ENCODE measurements at places on chromosomes 2 and 18. TPM values are rescaled to one million over a fixed set of nuclear protein-coding genes. Genes with fewer than 3 reads are reported as not detected.

GRCh38 chr2:224410946-224411561, 9.1 kb upstream of the FAM124B start:
- no peak overlapping the region for H3K4me3 ChIP-seq
- H3K27me3 ChIP-seq: no peaks in the 10 kb centered on the region
- peaks cover 11% of the 10 kb centered on the region for H3K4me1 ChIP-seq
- H3K36me3 ChIP-seq: no peaks in the 10 kb centered on the region
- DNase-seq: no peak

The AFF3 gene
- 4.9 TPM for total RNA-seq

The CRIM1 gene
- 35.0 TPM for total RNA-seq

GRCh38 chr18:74152857-74153256, 4.5 kb downstream of the TIMM21 start:
- H3K27me3 ChIP-seq: no peaks in the 10 kb centered on the region
- H3K27ac ChIP-seq: no peak overlapping the region
- no peak for DNase-seq
- peaks cover 45% of the 10 kb centered on the region for H3K4me1 ChIP-seq

GRCh38 chr2:206526416-206526815, 83.1 kb downstream of the ADAM23 start:
- DNase-seq: no peak
- H3K4me3 ChIP-seq: no peak overlapping the region
- H3K4me1 ChIP-seq: no peaks in the 10 kb centered on the region
- no peaks in the 10 kb centered on the region for H3K27me3 ChIP-seq
